Cardiac fibroblast (primary cell): ENCODE measurements at places on chromosomes 13 and 19.

- DNase-seq: no peak
These were observed 150.4 kb upstream of the RXFP2 start for GRCh38 chr13:31588893-31589292.

- DNase-seq: peak; percentile 34
These were observed 9.7 kb downstream of the BCKDHA start for GRCh38 chr19:41407271-41407670.

DNA sequence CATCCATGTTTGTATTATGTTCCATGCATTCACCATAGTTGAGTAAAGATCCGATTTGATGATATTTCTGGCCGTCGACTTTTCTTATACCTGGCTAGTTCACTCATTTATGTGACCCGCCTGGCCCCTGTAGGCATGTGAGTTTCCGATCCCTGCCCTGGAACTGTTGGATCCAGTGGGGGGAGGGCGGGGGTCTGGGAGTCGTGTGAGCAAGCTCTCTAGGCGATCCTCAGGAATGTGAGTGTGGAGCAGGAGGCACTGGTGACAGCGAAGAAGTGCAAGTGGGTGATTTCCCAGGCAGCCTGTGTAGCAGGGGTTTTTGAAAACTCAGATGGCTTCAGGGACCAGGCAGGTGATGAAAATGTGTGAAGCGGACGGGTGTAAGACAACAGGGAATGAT lies 10.6 kb upstream of the PTOV1 start:
- DNase-seq: no peak

DNA sequence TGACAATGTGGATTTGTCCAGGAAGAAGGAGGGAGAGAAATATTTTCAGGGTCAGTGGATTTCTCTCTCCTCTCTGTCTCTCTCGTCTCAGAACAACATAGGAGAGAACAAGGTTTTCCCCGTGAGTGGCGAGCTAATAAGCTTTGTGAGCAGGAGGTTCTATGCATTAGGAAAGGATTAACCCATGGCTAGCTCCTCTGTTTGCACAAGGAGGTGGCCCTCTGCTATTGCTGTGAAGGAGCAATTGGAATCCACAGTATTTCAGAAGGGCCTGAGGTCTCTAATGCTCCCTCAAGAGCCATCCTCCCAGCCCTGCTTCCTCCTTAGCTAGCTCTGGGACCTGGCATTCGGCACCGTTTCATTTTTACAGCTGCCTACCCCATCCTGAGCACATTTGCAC lies 288.9 kb upstream of the MAB21L1 start:
- DNase-seq: no peak

GRCh38 chr19:29006057-29006735 lies 206.8 kb downstream of the UQCRFS1 start:
- no peak for DNase-seq

DNA sequence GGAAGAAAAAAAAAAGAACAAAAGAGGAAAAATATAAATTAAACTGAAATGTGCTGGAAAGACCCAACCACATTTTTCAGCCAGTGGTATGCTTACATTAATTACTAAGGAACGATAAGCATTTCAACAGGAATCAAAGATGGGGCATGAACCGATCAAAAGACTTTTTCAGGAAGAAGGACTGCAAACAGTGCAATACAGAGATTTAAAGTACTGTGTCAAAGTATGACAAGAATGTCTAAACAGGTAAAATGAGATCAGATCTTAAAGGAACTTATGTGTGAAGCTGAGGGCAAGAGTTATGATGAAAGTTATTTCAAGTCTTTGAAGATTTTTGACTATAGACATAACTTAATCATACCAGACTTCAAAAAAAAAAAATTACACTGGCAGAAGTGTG lies 1761.8 kb downstream of the SLITRK5 start:
- no peak for DNase-seq

- DNase-seq: no peak
These were observed 423.8 kb upstream of the GPC6 start for GRCh38 chr13:92802776-92803175.
